CD4-positive, alpha-beta T cell treated with Interleukin-6 for 4 hours (primary cell): ENCODE measurements at places on chromosomes 16 and 17.

DNA sequence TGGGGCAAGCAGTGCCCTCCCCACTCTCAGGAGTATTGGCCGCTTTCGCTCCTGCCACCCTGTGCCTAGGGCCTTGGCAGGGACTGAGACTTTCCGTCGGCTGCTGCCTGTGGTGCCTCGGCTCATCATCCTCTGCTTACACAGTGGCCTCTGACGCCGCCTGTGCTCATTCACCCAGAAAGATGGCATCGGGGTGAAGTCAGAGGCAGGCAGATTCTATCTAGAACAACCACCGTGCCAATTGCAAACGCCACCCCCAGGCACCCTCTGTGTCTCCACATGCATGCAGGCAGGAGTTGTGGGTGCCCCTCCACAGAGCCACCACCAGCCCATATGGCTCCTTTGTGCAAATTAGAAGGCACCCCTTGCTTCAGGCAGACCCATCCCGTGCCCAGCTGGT, 154.2 kb upstream of the GSE1 start:
- DNase-seq: no peak

DNA sequence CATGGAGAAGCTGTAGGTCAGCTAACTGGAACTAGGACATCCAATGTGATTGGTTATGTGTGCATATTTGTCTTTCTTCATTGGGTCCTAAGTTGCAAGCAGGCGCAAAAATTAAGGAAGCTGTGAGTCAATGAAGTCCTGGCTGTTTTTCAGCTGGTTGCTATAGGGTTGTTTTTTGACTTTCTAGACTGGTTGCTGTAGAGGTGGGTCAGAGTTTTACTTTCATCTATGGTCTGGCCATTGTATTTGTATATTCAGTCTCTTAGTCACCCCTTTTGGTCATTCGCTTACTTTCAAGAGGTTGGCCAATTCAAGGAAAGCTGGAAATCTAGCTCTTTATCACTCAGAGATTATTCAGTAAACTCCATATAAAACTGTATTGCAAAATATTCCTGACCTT, 62.0 kb upstream of the AMZ2 start:
- no peak for DNase-seq

DNA sequence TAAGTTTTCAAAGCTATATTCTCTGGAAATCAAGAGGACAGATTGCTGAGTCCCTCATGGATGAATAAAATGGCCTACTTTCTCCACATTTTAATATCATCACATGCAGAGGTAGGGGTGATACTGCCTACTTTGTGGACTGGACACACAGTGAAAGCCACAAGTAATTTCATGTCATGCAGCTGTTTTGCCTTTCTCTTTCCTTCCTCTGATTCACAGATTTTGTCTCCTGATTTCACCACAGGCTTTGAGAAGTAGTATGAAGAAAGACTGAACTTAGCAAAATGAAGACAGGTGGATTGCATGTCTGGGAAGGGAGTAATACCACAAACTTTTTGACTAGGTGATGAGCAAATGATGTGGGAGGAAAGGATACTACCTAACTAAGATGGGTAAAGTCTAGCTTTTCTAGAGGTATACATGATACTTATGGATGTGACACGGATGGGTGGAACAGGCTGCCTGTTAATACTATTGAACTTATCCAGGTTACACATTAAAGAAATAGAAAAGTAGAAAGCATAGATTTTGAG, 478.4 kb upstream of the GOT2 start:
- DNase-seq: no peak

GRCh38 chr16:19361587-19361986, 56.1 kb upstream of the TMC5 start:
- DNase-seq: no peak

GRCh38 chr16:68093816-68094613, 8.8 kb downstream of the NFATC3 start:
- DNase-seq: no peak

DNA sequence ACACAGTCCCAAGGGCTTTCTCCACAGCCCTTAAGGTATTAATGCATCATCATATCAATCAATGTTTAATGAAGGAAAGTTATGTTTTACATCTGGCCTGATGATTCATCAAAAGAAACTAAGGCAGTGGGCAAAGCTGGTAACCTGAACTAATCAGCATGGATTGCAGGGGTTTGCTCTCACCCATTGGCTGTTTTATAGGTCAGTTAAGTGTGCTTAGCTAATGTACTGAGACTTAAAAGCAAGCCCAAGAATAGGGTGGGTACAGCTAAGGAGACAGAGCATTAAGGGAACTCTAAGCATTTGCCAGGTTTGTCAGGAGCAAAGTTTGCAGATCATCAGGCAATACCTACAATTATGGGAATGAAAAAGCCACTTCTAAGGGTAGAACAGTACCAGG, 1247.6 kb downstream of the CDH8 start:
- no peak for DNase-seq
